Urothelium cell line (cell line): ENCODE measurements at places on chromosomes 11 and 22.

- peak; percentile 40 for DNase-seq
Measured at GRCh38 chr11:96199563-96200025, 143.4 kb downstream of the MAML2 start.

- no peak for DNase-seq
Measured at GRCh38 chr11:15166204-15166603, 51.5 kb downstream of the INSC start.

GRCh38 chr11:37459456-37459855 lies 861.4 kb upstream of the RAG2 start:
- DNase-seq, result peak; percentile 8

GRCh38 chr11:7060868-7061267 lies 27.9 kb upstream of the RBMXL2 start:
- DNase-seq, result no peak

GRCh38 chr22:49070501-49070900 lies 757.2 kb downstream of the BRD1 start:
- DNase-seq, result no peak

DNA sequence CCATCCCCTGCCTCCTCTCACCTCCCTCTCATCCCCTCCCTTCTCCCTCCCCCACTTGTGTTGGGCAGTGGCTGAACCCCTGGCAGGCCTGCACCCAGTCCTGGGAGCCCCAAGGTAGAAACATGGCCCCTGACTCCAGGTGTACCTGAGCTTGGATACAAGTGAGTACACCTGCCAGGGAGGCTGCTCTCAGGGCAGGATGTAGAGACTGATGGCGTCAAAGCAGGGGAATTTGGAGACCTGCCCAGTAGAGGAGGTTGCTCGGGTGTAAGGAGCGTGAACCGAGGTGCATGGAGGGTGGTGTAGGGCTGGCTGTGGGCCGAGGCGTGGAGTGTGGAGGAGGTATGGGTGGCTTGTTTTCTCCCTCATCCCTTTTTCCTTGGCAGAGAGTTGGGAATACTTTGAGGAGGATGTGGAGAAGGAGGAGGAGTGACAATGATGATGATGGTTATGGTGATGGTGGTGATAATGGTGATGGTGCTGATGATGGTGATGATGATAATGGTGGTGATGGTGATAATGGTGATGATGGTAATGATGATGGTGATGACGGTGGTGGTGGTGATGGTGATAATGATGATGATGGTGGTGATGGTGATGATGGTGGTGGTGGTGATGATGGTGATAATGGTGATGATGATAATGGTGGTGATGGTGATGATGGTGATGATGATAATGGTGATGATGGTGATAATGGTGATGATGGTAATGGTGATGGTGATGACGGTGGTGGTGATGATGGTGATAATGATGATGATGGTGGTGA lies 12.3 kb downstream of the MRGPRG start:
- no peak for DNase-seq

DNA sequence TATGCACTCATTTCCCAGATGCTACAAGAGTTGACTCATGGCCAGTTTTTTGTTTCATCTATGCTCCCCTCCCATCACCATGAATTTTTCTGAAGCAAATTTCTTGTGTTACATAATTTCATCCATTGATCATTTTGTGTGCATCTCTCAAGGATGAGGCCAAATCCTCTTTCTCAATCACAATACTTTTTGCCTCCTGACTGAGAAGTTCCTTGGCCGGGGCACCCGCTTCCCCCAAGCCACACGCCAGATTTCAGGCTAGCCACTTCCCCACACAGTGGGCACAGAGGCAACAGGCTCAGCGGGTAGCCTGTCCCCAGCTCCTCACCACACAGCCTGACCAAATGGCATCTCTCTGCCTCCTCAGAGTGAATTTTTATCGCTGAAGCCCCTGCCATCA lies 9.8 kb upstream of the DSCAML1 start:
- DNase-seq, result no peak

DNA sequence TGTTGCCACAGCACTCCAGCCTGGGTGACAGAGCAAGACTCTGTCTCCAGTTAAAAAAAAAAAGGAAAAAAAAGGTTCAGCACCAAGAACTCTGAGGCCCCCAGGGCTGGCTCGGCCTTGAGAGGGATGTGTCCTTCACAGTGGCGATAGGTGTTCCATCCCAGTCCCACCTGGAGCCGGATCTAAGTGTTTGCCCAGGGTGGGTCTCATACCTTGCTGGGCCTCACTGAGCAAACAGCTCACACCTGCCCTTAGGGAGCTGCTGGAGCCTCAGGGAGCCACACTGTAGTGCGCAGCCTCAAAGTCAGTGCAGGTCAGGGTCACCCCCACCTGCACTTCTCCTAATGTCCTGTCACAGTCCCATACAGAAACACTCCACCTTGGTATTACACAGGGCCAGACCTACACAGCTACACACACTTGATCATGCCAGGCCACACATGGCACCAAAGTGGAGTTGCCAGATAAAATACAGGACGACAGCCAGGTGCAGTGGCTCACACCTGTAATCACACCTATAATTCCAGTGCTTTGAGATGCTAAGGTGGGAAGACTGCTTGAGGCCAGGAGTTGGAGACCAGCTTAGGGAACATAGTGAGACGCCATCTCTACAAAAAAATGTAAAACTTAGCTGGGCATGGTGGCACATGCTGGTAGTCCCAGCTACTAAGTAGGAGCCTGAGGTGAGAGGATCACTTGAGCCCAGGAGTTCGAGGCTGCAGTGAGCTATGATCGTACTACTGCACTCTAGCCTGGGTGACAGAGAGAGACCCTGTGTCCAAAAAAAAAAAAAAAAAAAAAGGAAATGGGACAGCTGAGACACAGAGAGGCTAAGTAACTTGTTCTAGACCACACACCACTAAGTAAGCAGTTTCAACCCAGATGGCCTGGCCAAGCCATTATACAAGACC lies 7.3 kb downstream of the STARD10 start:
- DNase-seq, result no peak

GRCh38 chr22:33209930-33210784 lies 152.0 kb upstream of the SYN3 start:
- DNase-seq, result peak; percentile 76

GRCh38 chr22:22942511-22943329 lies 55.1 kb downstream of the IGLL5 start:
- peak; percentile 82 for DNase-seq

DNA sequence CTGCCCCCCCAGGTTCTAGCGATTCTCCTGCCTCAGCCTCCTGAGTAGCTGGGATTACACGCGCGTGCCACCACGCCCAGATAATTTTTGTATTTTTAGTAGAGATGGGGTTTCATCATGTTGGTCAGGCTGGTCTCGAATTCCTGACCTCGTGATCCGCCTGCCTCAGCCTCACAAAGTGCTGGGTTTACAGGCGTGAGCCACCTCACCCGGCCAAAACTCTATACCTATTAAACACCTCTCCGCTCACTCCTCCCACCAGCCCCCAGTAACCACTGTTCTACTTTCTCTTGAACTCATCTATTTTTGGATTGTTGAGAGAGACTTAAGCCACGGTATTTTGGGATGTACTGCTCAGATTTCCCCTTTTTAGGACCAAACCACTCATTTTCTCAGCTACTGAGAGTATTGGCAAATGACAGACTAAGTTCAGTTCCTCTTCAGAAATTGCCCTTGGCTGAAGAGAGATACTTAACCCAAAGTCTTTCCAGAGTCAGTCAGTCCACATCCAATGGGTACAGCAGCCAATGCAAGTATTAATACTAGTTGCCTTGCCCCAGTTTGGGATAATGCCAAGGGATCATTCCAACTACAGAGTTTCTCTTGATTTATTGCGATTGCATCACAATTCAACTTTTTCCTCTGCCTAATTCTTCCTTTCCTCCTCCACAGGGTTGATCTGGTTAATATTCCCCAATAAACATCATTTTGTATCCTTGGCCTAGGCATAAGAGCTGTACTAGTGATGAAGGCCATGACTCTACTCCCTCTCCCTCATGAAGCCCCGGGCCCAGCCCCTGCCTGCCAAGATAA lies 36.8 kb upstream of the CSTF3 start:
- DNase-seq, result no peak

GRCh38 chr11:9039198-9039597 lies 35.4 kb upstream of the NRIP3 start:
- peak; percentile 42 for DNase-seq

- DNase-seq, result no peak
Measured at GRCh38 chr11:76228071-76228874, 22.0 kb upstream of the WNT11 start.
